ENCODE measurements at places on chromosomes 13 and 19.
A peak's percentile ranks its signal among the peaks of the same experiment; 100 is the strongest.

DNA sequence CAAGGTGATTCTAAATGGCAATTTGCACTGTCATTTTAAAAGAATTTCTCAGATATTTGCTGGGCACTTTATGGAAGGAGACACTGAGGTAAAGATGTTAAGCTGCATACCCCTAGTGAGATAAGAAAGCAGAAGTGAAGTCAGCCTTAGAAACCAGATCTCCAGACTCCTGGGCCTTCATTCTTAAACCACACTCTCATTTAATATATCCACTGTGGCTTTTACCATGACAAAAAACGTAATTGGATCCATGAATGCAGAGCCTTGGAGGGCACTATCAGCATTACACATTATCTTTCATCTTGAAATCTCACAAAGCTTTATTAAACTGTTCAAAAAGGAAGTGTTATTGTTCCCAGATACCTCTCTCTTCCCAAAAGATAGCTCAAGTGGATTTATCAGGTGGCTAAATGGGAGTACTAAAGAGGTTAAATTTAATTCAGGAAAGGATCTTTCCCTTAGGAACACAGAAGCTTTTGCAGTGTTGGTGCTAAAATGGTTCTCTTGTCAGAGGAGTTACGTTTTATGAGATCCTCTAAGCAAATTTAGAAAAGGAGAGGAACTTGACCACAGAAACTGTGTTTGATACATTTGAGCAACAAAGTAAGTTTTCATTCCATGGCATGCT lies 1060.4 kb downstream of the EFNB2 start:
- DNase-seq, result no peak

- no peak for DNase-seq
Measured at GRCh38 chr13:79710376-79710775, 229.4 kb downstream of the NDFIP2 start.

DNA sequence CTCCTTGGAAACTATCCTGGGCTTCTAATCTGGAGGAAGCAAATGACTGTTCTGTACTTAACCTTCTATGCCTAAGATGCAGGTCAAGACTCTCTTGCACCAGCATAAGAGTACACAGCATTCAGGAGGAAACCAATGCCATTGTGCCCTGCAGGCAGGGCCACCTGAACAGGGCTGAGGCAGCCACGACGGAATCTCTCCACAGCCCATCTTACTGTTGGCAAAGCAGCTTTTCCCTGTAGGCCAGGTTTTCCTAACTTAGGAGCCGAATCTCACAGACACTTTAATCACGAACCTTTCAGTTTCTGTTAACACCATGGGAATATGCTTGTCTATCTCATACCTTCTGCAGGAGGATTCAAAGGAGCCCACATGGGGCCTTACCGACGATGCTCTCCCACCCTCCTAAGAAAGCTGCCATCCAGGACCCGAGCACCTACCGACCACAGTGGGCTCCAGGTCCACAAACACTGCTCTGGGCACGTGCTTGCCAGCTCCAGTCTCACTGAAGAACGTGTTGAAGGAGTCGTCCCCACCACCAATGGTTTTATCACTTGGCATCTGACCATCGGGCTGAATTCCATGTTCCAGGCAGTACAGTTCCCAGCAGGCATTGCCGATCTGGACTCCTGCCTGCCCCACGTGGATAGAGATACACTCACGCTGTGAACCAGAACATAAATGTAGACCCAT lies 2.6 kb downstream of the TUBA3C start:
- DNase-seq, result no peak

DNA sequence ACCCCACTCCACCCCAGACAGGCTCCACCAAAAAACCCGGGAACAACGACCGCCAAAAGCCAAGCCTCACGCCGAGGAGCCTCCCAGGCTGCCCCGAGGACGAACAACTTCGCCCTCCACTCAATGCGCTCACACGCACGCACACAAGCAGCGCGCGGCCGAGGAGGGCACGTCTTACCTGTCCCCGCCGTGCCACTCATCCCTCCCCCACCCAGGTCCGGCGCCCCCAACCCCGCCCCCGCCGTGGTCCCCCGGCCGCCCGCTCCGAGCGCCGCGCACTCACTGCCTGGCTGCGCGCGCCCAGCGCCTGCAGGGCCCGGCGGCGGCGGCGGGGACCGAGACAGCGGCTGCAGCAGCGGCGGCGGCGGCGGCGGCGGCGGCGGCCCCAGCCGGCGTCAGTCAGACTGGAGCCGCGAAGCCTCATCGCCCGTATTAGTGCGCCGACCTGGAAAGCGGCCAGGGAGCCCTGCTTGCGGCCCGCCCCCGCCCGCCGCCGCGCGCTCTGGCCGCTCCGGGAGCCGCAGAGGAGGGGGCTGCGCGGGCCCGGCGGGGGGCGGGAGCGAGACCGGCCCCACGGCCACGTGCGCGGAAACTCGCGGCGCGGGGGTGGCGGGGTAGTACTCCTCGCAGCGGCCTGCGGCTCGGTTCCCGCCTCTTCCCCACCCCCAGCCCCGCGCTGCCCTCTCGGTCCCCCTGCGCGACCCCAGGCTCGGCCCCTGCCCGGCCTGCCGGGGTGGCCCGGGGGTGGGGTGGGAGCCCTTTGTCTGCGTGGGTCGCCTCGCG lies at the start of gene SMAD9:
TSS of gene SMAD9 (minus strand) at position 406 of the 783 bp plus-strand sequence. CDS start 40,549 bp downstream, outside the sequence.
- peak; percentile 85 for DNase-seq

DNA sequence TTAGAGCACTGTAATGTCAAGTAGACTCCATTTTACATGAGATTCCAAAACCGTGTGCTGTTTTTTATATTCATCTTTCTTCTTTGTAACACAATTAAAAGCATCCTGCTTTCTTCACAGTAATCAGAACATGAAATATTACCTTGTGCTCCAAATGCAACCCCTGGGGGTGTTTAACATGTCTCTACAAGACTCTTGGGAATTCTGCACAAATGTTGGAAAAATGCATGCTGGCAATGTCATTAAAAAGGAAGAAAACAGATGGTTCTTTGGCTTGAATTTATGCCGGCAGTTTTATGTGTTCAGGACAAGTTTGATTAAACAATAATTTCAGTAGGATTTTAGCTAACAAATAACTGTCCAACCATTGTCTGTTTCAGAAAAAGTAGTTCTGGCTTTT lies 159.1 kb downstream of the LIG4 start:
- no peak for DNase-seq

GRCh38 chr13:111061358-111062045 lies 53.6 kb upstream of the ARHGEF7 start:
- DNase-seq, result no peak

- DNase-seq, result peak; percentile 96
Measured at GRCh38 chr19:7506385-7507328, 9.2 kb upstream of the ZNF358 start.

DNA sequence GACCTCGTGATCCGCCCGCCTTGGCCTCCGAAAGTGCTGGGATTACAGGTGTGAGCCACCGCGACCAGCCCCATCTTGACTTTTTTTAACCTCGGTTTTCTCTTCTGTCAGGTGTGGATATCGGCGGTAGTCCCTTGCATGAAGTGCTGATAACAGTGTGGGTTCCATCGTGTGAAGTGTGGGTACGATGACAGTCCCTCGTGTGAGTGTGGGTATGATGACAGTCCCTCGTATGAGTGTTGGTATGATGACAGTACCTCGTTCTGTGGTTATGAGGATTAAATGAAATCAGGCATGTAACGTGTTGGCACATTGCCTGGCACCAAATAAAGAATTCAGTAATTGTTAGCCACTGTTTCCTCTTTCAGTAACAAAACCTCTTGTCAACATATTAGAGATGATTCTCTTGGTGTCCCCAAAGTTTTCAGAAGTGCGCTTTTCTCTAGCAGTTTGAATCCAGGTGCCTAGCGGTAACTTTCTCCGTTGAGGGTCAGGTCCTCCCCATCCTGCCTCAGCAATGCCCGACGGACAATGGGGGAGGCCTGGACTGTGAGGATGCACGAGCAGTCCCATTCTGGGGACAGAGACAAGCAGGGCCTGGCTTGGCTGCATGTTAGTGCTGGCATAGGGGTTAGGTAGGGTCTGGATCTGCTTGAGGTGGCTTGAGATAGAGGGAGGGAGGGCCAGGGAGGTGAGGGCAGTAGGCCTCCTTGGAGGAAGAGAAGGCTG lies 15.3 kb downstream of the GATAD2A start:
- DNase-seq, result no peak

DNA sequence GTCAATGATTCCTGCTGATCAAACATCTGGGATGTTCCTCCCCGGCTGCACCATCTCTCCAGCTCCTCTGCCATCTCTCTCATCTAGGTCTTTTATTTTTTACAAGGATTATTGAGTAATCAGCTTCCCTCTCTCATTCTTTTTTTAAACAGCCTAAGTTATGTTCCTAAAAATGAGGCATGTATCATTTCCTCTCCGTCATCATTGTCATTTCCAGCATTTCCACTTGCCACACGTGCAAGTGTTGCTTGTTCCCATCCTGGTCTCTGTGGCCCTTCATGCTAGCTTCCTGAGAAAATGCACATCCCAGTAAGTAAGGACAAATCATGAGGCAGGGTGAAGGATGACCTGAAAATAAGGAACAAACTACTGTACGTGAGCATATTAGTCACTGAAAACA lies 102.7 kb upstream of the POSTN start:
- no peak for DNase-seq

- DNase-seq, result peak; percentile 86
Measured at GRCh38 chr19:664913-665443, 2.0 kb upstream of the RNF126 start.

GRCh38 chr13:109203587-109203986 lies 574.2 kb downstream of the MYO16 start:
- DNase-seq, result no peak

DNA sequence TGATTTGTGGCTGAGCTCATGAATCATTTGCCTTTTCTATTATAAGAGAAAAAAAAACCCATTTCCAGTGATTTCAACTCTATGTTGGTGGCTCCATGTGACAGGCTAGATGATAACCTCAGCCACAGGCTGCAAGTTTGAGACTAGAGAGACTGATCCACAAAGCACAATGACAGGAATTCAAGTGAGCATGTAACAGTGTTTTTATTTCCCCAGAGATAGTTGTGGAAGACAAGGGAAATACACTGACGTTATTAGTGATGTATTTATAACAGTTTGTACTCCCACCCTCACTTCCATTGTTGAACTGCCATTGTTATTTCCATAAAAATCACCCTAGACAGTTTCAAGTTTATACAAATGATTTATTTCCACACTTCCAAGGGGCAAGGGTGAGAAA lies 27.9 kb upstream of the EDNRB start:
- DNase-seq, result no peak

DNA sequence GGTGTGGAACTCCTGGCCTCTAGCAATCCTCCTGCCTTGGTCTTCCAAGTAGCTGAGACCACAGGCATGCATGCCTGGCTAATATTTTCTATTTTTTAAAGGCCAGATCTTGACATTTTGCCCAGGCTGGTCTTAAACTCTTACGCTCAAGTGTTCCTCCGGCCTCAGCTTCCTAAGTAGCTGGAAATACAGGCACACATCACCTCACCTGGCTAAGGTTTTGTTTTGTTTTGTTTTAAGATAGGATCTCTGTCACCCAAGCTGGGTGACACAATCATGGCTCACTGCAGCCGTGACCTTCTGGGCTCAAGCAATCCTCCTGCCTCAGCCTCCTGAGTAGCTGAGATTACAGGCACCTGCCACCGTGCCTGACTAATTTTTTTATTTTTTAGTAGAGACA lies 5.5 kb upstream of the RLN3 start:
- no peak for DNase-seq

DNA sequence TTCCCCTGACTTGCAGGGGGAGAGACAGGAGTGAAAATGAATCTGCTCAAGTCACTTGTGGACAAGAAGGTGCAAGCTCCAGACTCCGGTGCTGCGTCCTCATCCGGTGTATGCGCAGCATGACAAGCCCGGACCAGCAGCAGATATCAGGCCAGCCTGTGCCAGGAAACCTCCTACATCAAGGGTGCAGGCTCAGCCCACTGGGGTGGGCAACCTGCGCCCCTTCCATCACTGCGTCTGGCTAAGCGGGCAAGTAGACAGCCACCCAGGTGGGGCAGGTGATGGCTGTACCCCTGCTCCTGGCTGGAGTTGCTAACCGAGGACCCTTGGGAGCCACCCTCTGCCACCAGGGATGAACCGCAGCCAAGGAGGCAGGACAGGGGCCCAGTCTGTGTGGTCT lies 32.9 kb upstream of the SLC15A1 start:
- DNase-seq, result no peak

DNA sequence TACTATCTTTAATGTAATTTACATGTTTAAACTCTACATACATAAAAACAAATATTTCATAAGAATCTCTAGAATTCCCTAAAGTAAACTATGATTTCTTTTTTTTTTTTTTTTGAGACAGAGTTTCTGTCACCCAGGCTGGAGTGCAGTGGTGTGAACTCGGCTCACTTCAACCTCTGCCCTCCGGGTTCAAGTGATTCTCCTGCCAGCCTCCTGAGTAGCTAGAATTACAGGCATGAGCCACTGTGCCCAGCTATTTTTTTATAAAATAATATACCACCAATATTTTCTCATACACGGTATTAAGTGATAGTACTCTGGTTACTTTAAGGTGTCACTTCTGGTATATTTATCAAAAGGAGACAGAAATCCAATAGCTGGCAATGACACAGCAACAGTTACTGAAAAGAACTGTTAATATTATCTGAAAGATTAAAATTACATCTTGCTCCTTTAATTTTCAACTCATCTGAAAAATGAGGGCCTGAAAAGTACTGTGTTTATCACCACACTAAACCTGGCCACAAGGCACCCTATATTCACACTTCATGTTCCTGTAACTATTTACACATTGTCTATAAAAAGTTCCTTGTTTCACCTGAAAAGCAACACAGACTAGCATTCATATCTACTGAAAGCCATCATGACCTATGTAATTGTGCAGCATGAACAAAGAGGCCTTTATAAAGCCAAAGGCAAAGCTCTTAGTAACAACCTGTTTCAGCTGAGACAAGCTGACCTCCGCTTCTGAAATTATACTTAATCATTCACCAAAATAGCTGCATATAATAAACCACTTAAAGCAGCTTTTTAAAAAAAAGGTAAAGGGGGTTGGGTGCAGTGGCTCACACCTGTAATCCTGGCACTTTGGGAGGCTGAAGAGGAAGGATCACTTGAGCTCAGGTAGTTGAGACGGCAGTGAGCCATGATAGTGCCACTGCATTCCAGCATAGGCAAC lies 106.1 kb downstream of the SLC25A15 start:
- DNase-seq, result peak; percentile 35

DNA sequence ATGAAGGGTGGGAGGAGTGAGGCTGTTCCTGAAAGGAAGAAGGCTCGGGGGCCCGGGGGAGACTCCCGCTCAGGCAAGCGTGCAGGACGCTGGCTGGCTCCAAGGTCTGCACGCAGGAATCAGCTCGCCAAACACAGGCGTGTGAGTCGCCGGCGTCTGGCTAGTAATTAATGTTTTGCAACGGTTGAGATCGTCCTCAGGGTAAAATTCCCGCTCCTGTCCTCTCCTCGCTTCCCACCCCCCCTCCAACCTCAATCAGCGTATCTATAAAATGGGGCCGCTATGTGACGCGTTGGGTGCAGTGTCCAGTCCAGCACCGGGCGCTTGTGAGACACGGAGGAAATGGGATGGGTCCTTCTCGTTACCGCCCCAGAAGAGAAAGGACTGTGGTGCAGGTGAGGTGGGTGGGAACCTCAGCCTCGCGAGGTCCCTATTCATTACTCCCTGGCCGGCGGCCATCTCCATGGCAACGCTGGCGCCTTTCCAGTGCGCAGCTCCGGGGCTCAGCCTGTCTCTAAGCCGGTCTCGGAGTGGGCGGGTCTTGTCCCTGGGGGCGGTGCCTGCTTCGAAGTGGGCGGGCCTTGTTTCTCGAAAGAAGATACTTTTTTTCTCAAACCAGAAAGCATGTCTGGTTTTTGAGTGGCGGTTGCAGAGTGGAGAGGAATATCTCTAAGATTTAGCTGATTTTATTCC lies 6.5 kb upstream of the ZNF579 start:
- DNase-seq, result peak; percentile 96

All from left colon (tissue), 2 donors.